ENCODE measurements at places on chromosomes 3 and 15.
A peak's percentile ranks its signal among the peaks of the same experiment; 100 is the strongest.

DNA sequence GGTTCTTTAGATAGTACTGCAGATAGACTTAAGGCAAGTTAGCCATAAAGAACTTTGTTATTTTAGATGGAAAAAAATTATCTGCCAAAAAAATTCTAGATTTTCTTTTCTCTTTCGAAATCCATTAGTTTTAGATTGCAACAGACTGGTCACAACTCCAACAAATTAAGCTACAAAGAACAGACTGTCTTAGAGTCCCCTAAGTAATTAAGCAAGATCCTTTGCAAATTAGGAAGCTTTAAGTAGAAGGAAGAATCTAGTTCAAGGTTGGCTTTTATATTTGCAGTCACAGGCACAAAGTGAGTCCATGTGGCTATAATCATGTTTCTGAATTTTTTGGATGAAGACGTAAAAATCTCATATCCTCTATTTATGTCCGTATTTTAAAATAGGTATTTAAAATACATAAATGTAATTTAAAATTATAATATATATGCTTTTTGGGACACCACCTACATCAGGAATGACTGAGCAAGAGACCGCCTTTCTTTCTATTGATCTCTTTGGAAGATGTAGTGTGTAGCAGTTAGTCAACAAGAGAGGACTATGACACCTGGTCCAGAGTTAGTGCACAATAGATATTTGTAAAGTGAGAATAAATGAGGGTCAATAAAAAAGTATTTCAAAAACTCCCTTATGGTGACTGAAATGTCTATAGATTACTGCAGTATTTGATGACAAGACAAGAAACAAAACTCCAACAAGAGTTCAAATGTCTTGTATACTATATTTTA is 34.4 kb downstream of the TMEM45A start:
- DNase-seq, result no peak

DNA sequence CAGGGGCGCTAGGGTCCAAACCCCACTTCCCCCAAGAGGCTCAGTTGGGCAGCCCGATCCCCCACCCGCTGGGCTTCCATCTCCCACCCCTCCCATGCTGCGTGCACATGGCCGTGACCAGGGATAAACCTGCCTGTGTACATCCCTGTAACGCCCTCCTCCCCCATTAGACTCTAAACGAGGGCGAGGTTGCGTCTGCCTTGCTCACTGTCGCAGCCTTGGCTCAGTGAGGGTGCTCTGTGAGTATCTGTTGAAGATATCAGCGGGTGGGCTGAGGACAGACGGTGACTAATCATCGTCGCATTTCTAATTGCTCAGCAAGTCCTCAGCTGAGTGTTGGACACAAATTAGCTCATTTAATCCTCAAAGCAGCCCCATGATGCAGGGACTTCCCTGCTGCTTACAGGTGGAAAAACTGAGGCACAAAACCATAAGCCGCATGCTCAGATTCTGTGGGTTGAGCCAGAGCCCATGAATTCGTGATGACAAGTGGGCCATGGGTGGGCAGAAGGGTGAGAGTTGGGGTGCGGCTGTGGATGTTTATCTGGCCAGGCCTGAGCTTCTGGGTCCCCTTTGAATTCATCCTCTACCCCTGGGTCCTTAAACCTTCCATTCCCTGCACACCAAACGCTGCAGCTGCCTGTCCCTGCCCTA is 26.0 kb downstream of the FBLN2 start:
- no peak for DNase-seq

GRCh38 chr3:102329066-102329465 is 105.7 kb upstream of the ZPLD1 start:
- DNase-seq, result no peak

GRCh38 chr3:28617821-28618220 is 269.2 kb upstream of the AZI2 start:
- DNase-seq, result no peak

DNA sequence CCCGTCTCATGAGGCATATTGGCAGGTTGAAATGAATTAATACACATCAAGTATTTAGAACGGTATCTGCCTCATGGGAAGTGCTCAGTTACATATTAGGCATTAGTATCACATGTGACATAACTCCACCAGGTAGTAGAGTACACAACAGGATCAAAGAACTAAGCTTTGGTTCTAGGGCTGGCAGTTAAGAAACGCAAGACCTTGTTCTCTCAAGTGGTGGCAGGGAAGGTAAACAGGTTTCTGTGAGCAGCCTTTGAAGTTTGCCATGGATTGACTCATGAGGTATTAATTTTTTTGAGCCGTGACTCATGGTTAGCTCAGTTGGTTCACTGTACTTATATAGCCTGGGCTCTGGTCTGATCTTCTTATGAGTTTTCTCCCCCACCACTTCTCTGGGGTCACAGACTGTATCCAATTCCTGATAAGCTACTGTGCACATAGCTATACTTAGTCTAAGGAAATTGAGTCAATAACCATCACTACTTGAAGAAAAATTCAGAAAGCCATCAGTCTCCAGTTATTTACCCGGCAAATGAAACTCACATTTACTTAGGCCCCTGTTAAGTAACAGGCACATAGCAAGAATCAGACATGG is 155.6 kb upstream of the STT3B start:
- DNase-seq, result no peak

DNA sequence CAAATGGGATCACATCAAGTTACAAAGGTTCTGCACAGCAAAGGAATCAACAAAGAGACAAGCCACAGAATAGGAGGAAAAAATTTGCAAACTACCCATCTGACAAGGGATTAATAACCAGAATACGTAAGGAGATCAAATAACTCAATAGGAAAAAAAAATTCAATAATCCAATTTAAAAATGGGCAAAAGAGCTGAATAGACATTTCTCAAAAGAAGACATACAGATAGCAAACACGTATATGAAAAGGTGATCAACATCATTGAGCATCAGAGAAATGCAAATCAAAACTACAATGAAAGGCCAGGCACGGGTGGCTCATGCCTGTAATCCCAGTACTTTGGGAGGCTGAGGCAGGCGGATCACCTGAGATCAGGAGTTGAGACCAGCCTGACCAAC is 23.5 kb upstream of the CPEB1 start:
- DNase-seq, result no peak

DNA sequence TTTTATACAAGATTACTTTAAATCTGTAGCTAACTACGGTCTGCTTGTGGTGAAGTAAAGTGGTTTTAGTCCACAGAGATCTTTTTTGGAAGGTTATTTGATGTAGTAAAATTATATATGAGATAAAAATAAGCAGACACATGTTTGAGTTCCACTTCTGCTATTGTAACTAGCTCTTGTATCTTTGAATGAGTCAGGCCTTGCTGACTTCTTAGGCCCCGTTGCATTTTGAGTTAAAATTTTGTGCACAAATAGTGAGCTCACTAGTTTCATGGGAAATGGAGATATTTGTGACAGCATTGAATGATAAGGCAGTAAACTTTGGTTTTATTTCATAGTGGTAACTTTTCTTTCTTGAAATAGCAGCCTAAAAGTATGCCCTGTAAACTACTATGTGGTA is 42.6 kb downstream of the ARIH1 start:
- no peak for DNase-seq

DNA sequence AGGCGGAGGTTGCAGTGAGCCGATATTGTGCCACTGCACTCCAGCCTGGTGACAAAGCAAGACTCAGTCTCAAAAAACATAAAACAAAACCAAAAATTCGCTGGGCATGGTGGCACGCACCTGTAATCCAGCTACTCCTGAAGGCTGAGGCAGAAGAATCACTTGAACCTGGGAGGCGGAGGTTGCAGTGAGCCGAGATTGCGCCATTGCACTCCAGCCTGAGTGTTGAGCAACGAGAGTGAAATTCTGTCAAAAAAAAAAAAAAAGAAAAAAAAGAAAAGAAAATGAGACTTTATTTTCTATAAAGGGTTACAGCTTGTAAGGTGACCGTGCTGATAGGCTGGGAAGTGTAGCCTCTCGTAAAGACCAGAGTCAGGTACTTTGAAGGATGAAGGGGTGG is 6.0 kb upstream of the HACD3 start:
- no peak for DNase-seq

- DNase-seq, result no peak
Observed at GRCh38 chr15:68485721-68486360, 53.9 kb upstream of the ITGA11 start.

DNA sequence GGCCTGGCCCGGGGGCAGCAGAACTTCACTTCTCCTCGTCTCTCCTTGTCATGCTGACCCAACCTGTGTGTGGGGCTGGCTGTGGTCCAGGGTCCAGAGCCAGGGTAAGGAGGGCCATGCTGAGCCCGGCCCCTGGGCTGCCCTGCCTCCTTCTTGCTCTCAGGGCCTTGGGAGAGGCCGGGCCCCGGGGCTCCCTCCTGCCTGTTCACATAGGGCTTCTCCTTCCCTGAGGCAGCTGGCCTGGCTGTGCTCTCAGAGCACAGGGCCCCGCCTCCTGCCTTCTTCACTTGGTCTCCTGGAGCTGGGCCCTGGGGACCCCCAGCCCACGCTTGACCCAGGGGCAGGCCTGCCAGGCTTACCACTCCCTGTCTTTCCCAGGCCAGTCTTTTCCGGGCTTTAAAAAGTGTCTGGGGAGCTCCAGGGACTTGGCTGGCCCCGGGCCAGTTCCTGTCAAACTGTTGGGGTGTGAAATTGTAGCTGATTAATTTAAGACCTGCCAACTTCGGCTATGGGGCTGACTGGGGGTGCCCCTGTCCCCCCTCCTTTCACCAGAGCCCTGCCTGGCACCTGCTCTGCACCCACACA is 11.8 kb downstream of the PLXNA1 start:
- no peak for DNase-seq

- no peak for DNase-seq
Observed at GRCh38 chr3:152968388-152969024, 133.6 kb downstream of the P2RY1 start.

DNA sequence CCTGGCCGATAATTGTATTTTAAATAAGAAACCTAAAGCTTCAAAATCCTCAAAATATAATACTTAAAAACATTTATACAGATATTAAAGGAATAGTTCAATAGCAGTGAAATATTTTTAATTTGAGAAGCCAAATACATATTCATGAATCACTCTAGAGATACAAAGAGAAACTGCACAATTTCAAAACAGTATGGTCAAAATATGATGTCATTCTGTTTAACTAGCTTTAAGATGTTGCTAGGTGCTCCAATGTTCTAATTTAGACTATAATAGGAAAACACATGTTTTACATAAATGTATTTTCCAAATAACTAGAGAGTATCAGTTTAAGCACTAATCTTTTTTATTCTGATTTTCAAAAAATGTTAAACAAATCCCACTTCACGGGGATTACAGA is 10.3 kb upstream of the NRROS start:
- DNase-seq, result no peak

- no peak for DNase-seq
Observed at GRCh38 chr3:4543110-4543509, 50.0 kb downstream of the ITPR1 start.

GRCh38 chr3:9727041-9727595 is 4.4 kb upstream of the BRPF1 start:
- peak; percentile 25 for DNase-seq

DNA sequence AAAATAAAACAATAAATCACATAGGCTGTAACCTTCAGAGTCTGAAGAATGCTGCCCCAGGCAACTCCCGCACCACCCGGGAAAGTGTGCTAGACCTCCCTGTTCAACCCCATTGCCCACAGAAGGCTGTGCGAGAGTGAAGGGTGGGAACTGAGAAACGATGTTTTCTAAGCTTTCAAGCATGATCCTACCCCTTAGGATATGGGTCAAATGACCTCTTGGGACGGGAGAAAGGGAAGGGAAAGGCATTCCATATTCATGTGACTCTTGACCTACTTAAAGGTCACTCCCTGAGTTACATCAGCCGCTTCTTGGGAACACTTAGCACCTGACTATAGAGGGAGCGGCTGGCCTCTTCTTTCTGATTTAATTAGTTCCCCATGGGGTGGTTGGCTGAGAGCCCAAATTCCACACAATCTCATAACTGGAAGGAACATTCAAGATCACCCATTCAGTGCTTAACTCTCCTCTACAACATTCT is 114.7 kb upstream of the SLC24A5 start:
- DNase-seq, result no peak

GRCh38 chr3:69121950-69122349 is 445 bp downstream of the LMOD3 start:
- no peak for DNase-seq

DNA sequence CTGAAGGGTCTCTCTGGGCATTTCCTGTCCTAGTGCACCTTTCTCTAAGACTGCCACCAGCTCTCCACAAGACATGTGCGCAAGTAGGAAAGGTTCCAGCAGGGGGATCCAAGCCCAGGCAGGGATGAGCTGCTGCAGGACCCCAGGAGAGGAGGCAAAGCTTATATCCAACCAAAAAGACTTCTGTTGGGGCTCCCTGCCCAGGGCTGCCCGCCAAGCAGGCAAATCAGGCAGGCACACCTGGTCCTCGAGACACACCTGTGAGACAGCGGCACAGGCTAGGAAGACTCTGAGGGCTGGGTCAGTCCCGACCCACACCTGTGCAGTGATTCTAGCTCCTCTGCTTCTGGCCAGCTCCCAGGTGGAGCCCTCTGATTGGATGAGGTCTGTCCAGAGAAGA is 80.6 kb downstream of the MYLK start:
- DNase-seq, result no peak

DNA sequence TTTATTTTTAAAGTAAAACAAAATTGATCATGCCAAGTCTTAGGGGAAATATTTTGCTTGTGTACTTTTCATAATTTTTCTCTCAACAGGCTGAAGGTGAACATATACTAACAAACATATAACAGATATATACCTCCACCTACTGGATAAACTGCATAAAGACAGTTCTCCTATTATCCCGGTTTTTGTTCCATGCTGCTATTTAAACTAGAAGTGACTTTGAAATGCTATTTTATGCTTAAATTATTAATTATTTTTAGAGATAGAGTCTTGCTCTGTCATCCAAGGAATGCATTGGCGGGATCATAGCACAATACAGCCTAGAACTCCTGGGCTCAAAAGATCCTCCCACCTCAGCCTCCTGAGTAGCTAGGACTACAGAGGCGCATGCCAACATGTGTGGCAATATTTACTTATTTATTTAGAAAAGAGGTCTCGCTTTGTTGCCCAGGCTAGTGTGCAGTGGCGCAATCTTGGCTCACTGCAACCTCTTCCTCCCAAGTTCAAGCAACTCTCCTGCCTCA is 49.8 kb downstream of the ST3GAL6 start:
- DNase-seq, result no peak

GRCh38 chr15:75148280-75148679 is 53.4 kb upstream of the C15orf39 start:
- DNase-seq, result no peak

DNA sequence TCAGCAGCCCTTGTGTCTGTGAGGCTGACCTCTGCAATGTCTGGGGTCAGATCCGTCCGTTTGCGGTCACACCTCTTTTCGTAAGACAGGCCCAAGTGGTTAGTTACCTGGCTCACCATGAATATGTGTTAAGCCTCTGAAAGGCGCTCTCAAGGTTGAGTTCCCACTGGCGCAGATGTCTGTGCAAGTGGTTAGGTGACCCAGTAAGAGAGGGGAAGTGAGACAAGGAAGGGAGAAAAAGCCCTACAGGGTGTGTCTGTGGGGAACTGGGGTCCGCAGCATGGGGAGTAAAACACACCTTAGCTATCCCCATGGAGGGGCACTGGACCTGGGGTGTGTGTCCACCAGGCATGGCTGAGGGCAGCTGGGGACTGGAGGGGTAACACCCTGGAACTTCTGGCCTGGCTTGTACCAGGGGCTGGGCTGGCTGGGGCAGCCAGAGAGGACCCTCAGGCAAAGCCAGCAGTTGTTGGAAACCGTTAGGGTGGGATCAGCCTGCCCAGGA is 391.6 kb upstream of the PROK2 start:
- DNase-seq, result no peak
